ENCODE measurements at places on chromosomes 5 and 9.

DNA sequence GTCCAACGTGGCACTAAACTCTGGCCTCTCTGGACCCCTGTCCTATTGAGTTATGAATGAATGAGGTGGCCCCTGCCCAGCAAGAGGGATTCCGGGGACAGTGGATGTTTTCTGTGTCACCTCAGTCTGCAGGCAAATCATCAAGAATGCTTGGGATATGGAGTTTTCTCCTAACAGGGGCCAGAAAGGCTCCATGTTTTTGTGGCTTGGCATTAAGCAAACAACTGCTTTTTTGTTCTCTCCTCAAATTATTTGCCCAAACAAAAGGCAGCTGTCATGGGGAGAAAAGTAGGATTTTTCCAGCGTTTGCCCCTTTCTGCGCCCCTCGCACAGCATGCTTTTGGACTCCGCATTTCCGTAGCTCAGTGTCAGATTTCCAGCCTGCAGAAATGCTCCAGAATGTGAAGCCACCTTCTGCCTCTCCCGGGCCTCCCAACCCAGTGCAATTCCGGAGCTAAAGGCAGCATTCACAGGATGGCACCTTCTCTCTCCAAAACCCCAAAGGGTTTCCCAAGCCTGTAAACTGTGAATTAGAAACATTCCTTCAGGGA is 553.3 kb downstream of the CCDC171 start:
- DNase-seq: no peak

- DNase-seq: peak; percentile 51
These were observed at the start of gene PAXX for GRCh38 chr9:136991993-136992818. TSS of gene PAXX (plus strand) at chr9:136992422. CDS start at chr9:136992444, 22 bp downstream.

DNA sequence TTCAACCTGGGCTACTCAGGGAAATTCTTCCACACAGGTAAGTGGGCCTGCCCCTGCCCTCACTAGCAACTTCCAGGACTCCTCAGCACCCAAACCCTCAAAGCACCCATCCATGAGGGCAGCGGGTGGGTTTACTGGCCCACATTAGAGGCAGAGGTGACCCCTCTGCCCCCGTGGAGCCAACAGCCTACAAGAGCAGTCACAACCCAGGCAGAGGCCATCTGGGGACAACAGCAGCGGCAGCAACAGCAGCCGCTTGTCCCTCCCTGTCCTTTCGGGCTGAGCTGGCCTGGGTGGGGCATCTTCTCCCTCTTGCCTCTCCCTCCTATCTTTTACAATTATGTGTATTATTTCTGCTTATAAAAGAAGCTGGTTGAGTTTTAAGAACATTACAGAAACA is 25.1 kb downstream of the NDST1 start:
- no peak for DNase-seq

DNA sequence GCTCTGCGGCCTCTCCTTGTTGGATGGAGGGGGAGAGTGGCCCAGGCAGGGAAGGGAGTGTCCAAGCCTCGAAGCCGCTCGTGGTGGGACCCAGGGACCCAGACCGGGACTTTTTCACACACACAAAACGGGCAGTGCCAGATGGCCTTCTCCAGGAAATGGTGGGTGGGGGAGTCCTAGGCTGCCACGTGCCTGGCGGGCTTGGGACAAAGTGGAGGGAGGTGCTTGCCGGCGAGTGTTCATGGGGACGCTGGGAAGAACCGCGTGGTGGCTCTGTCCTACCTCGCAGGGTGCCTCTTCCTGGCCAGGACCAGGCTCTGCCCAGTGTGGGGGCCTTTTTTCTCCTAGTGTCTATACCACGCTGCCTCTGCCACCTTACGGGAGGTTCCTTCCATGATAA is 155.0 kb upstream of the COL5A1 start:
- no peak for DNase-seq

- no peak for DNase-seq
These were observed 34.1 kb upstream of the CPLX2 start for GRCh38 chr5:175837171-175837699.

- DNase-seq: no peak
These were observed 523 bp downstream of the MAML1 start for GRCh38 chr5:179732918-179733771.

DNA sequence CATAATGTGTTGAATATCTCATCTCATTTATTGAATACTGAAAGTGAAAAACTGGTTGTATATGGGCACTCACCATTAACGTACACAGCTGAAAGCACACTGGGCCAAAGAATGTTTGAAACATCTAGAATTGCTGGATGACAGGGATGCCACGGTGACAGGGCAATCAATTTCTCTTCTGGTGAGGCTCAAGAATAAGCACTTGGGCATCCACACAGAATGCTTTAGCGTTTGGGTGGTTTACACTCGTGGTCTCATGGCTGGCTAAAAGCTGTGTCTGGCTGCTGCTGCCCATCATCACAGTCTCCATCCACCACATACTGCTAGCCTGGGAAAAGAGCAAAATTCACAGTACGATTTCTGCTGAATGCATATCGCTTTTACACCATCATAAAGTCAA is 30.7 kb upstream of the IL31RA start:
- no peak for DNase-seq

DNA sequence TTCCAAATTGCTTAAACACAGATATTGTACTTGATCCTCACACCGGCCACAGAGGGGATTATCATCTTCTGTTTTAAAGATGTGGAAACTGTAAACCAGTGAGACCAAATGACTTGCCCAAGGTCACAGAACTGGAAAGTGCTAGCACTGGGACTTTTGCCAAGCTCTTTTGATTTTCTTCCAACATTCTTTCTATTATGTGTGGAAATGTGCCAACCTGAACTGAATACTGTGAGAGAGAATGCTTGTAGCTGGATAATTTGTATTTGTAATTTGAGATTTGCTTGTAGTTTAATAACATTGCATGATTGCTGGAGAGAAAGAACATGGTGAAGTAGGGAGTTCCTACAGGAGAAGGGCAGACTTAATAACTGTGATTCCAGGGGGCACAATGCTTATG is 977.9 kb upstream of the NUDT12 start:
- DNase-seq: peak; percentile 65

DNA sequence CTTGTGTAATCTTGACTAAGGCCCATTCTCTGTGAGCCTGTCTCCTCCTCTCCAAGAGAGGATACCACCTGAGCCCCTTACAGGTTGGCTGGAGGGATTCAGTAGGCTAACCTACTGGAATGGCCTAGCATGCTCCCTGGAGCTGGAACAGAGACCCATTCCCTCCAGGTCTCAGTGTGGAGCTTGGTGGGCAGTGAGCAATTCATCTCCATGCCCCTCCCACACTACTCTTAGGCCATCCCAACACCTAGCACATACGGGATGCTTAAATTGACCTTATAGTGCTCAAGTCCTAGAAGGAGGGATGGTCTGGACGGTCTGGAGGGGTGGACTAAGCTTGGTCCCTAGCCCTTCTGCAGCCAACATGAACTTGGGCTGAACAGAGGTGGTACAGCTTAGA is 75.6 kb downstream of the CRB2 start:
- no peak for DNase-seq

- DNase-seq: no peak
These were observed 321.6 kb upstream of the RFX3 start for GRCh38 chr9:3847377-3847776.

GRCh38 chr9:4769321-4770080 is 23.2 kb upstream of the RCL1 start:
- no peak for DNase-seq

GRCh38 chr5:134124289-134125038 is 10.0 kb downstream of the TCF7 start:
- DNase-seq: no peak

DNA sequence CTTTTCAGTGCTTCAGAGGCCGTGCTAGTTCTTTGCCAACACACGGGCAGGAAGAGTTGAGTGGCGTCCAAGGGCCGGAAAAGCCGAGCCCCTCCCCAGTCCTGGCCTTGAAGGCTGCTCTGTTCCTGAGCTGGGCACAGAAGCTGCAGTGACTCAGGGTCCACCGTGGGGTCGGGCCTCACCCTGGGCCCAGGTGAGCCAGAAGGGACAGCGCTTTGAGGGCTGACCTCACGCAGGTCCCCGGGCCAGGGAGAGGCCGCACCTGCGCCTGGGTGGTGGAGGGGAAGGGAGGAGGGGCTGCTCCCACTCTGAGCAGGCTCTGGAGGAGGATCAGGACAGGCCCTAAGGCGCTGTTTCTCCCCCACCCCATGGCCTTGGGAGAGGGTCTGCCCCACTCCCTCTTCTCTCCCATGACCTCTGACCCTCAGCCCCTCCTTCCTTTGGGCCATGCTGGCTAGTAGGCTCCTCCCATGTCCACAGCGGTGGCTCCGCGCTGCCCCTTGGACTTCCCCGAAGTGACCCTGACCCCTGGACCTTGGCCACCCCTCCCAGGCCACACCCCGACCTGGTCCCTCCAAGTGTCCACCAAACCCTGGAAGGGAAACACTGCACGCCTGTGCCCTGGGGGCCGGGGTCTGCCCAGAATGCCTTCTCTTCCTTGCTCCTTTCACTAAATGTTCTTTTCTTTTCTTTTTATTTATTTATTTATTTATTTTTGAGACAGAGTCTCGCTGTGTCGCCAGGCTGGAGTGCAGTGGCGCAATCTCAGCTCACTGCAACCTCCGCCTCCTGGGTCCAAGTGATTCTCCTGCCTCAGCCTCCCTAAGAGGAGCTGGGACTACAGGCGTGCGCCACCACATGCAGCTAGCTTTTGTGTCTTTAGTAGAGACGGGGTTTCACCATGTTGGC is 19.7 kb upstream of the SLC6A19 start:
- no peak for DNase-seq

DNA sequence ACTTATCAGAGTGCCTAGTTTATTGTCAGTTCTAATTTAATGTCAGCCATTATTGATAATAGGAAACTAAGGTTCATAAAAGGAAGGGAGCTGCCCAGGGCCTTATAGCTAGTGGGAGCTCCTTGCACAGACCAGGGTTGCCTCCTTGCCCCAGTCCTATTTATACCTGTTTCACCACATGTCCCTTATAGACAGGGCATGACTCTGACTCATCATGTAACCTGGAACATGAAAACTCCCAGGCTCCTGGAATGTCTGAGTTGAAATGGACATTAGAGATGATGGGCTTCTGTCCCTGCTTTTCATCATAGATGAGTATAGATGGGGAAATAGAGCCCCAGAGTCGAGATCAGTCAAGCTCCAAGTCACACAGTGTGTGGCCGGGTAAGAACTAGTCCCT is 21.1 kb downstream of the FAT2 start:
- DNase-seq: no peak

DNA sequence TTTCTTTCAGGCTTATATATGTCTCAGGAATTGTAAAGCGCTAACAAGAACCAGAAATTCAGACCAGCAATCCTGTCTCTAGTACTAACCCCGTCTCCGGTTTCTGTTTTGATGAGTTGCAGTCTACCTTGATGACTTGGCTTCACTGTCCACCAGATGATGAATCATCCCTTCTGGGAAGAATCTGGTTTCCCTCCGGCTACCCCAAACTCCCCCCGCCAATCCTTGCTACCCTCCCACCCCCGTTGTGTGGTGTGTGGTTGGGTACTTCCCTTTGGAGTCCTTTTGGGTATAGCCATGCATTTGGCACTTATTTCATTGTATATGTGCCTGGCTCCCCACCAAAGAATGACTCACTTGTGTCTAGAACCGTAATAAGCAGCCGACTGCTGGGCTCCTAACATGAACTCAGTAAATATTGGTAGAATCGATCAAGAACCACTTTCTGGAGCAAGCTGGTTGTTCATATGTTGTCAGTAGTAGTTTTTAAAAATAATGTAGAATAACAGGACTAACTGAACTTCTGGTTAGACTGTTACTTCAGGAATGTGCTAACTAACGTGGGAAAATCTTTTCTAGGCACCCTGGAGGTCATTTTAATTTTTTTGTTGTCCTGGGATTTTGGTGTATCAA is 8.3 kb upstream of the TGFBI start:
- DNase-seq: peak; percentile 100

DNA sequence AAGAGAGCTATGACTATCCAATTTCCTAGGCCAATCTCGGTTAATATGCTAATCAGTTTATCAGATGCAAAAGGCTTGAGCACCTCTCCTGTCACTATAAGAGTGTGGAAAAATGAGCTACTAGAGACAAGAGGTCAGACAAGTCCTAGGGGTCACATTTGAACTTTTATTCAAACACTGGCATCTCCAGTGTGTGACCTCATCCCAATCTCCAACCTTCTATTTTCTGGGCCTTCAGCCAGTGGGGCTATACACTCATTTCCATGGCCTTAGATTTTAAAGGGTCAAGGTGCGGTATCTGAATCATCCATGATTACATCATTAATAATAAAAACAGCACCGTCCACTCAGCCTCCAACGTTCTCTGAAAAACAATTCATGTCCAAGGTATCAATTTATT is 139.6 kb upstream of the LRRTM2 start:
- peak; percentile 55 for DNase-seq

DNA sequence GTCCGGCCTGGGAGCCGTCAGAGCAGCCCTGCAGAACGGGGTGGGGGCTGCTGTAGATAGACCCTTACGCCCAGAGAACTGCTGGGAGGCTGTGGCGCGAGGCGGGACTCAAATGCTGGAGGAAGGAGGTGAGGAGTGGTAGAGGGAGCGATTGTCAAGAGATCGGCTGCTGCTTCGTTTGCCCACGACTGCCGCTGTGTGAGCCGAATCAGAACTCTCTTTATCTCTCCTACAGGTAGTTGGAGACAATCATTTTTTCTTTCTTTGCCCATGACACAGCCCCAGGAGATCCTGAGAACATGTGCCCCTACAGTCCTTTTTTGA is 456 bp downstream of the ZNF79 start:
- DNase-seq: no peak

GRCh38 chr9:87337335-87338087 is 160.2 kb upstream of the DAPK1 start:
- DNase-seq: no peak

DNA sequence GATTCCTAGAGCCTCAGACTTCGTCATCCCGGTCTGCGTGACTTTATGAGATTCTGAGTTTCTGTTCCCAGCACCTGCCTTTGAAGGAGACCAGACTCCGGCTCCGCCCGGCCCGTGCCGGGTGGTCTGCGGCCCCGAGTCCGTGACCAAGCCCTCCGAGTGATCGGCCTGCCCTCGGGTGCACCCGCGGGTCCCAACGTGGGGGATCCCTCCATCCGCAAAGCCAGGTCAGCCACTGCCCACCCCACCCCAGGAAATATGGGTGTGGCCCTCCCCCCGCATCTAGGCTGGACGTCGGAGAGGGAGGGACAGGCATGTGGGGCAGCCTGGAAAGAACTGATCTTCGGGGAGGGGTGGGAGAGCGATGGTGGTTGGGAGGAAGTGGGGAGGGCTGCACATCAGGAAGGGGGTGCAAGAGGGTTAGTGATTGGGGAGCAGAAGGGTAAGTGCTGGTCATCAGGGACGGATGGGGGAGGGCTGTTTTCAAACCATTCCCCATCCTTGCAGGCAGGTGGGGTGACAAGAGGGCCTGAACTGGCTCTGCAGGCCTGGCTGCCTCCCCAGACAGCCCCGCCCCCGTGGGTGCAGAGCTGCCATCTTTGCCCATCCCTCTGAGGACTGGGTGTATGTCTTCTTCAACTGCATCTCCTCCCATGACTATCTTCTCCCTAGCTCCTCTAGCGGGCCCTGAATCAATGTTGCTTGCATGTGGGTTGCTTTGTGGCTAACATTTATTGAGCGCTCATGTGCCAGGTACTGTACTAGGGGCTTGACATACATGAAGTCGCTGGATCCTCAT is 747 bp downstream of the LRSAM1 start:
- no peak for DNase-seq

GRCh38 chr9:6197330-6197729 is 18.3 kb upstream of the IL33 start:
- no peak for DNase-seq

GRCh38 chr5:101942321-101942882 is 353.7 kb downstream of the SLCO4C1 start:
- no peak for DNase-seq

Data from skeletal muscle cell (primary cell).